Activated naive CD8-positive, alpha-beta T cell treated with anti-CD3 and anti-CD28 coated beads for 36 hours (primary cell): ENCODE measurements at places on chromosomes 7 and 10.

DNA sequence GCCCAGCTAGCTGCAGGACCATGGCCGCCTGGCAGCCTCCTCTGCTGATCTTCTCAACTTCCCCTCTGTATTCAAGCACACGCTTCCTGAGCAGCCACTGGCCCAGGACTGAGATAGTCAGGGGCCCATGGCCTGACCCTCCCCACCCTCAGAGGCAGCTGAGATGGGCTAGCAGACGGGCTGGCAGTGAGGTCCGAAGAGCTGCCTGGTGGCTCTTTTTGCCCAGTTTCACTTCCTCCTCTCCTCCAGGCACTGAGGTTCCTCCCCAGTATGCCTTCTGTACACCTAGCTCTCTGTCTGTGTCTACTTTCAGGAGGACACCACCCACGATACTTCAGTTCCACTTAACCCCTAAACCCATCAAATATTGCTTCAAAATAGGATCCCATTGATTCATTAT is 395.6 kb downstream of the TNS3 start:
- no peak for DNase-seq

DNA sequence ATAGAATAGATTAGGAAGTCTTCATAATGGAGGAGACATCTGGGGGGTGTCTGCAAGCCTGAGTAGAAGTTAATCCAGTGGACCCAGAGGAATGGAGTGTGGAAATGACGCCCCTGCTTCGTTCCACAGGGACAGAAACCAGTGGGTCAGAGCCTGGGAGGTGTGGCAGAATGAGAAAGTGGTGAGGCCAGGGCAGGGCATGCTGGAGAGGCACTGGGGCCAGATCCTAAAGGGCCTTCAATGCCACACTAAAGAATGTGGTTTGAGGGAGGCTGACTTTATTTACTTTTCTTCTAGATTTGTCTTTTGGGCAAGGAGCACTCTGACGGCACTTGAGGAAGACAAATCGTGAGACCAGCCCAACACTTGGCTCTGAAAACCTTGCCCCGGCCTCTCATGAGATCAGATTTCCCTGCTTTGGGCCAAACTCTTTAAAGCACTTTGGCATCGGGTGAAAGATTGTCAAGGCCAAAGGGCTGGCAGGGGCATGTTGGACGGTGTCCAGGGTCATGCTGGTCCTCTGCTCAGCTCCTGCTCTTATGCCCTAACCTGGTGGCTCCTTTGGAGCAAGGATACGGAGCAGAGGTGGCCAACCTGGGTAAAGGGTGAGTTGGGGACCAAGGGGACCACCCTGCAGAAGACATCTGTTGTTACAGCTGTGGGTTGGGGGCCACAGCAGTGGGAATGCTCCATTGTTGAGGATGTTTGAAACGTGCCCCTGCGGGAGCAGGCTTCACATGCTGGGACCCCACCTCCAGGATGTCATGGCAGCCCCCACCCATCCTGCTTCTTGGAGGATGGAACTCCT is 157.0 kb upstream of the ZMIZ1 start:
- DNase-seq, result no peak

DNA sequence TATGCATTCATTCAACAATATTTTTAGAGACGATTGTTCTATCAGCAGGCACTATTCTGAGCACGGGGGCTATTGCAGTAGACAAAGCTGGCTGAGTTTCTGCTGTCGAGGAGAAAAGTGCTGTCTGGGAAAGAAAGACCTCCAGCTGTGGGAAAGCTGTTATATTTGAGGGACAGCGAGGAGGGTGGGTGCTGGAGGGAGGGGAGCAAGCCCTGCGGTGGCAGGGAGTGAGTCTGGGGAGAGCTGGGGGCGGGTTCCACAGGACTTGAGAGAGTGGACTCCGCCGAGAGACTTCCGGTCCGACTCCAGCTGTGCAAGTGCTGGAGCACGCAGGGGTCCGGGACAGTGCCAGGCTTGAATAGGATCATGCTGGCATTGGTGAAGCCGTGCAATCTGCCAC is 602.1 kb upstream of the FOXK1 start:
- DNase-seq, result no peak

DNA sequence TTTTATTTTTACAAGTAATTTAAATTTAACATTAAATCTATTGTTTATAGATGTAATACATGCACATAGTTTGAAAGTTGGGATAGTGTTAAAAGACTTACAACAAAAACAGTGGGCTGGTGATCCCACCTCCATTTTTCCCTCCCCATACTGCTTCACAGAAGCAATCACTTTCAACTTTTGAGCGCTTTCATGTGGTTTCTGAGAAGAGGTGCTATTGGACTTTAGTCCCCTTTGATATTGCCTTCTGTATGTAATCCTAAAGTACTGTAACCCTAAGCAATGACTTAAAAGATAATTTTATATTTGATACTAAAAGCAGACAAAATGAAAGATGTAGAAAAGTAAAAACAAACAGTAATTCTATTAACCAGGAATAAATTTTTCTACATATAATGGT is 88.1 kb upstream of the FAM171A1 start:
- no peak for DNase-seq

DNA sequence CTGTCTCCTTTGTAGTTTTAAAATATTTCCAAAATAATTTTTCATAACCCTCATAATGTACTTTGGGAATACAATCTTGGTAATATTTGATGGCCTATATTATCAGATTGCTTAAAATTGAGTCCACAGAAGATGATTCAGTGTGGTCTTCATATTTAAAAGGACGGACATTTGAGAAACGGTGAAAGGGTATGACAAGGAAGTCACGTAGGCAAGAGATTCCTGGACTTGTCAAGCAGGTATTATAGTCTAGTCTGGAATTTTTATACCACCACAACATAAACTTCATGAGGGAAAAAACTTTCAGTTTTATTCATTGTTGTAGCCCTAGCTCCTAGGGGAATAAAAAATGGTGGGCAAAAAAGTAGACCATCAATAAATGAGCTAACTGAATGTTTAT is 82.3 kb downstream of the KMT2E start:
- no peak for DNase-seq
